Posterior vena cava (tissue), 2 donors: ENCODE measurements at places on chromosomes 6 and 20.
A peak's percentile ranks its signal among the peaks of the same experiment; 100 is the strongest.

- no peak for DNase-seq
Observed at GRCh38 chr6:134003542-134003951, 48.9 kb downstream of the SLC2A12 start.

DNA sequence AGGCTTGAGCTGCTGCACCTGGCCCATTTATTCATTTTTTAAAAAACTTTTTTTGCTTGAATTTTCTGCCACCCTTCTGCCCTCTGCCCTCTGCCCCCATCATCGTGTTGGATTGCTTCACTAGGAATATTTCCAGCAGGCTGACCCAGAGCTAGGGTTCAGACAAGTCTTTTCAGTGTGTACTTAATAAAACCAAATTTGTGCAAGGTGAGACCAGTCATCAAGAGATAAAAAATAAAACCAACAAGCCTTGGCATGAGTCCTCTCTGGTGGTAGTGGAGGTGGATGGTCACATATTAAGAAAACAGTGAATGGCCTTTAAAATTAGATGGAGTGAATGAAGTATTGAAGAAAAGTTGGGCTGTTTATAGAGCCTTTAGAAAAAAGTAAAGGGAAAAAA, 239.6 kb downstream of the CDKAL1 start:
- no peak for DNase-seq

DNA sequence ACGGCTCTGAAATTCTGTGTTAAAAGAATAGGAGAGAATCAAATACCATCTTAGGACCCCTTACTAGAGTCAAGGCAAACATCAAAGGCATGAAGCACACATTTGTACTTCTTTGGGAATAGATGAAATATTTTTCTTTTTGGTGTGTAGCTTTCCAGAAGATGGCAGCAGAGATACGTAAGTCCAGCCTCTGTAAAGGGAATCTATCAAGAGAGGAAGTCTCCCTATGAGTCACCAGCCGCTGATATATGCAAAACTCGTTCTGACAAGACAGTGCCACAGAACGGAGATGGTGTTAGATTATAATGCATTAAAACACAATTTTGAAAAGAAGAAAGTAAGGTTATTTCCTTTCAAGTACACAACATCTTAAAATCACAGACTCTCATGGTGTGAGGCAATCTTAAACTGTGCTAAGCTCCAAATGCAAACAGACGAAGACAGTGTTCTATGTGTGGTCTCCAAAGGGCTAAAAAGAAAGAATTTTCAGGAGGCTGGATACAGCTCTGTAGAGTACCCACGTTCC, 120.0 kb upstream of the AGPAT4 start:
- no peak for DNase-seq

DNA sequence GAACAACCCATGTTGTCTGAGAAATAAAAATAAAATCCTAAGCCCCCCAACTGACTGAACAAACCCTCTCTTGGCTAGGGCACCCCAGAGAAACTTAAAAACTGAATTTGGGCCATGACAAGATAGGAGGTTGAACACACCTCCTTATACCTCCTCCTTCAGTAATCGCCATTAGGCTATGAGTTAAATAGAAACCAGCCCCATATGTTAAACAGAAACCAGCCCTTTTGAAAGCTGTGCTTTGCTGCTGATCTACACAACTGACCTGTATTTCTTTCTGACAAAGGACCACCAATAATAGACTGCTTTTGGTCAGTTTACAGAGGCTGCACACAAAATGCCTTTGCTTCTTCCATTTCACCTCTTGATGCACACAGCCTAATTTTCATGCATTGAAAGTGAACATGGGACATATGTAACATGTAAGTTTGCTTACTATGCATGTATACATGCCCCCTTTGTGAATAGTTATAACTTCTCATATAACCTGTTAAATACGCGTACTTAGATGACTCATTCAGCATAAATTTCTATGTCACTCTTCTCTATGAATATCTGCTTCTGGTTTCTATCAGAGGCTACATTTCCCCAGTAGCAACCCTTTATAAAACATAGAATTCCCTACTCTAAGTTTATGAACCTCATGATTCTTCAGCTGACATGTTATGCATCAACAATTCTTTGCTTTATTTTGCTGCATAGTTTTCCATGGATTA, 462.9 kb downstream of the COL12A1 start:
- no peak for DNase-seq

GRCh38 chr20:24951536-24952083, 2.5 kb downstream of the CST7 start:
- peak; percentile 53 for DNase-seq

GRCh38 chr20:19288636-19289035, 76.2 kb downstream of the SLC24A3 start:
- DNase-seq = no peak

DNA sequence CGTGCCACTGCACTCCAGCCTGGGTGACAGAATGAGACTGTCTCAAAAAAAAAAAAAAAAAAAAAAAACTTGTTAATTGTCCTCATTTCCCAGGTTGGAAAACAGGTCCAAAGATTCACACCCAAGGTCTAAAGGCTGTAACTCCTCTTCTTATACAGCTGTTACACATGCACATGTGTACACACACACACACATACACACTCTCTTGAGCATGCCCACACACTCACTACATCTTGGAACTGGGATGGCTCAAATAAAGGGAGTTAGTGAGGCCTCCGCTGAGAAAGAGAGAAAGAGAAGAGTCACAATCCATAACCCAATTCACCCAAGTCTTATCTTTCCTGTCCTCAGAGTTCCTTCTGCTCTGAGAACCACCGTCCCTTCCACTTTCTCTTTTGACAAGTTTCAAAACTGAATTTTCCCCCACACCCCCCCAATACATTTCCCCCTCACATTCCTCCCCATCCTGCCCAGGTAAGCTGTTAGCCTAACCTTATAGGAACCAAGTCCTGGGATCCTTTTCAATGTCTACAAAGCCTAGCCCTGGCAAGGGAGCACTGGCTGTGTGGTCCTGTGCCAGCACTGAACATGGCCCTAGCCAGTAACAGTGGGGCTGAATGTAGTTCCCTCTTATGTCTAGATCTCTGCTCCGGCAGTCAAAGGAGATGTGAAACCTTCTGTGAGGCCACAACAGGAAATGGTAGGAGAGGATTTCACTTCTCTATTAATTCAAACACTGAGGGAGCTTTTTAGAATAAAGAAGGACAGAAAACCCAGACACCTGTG, 3.2 kb upstream of the HLA-DMB start:
- DNase-seq = no peak

DNA sequence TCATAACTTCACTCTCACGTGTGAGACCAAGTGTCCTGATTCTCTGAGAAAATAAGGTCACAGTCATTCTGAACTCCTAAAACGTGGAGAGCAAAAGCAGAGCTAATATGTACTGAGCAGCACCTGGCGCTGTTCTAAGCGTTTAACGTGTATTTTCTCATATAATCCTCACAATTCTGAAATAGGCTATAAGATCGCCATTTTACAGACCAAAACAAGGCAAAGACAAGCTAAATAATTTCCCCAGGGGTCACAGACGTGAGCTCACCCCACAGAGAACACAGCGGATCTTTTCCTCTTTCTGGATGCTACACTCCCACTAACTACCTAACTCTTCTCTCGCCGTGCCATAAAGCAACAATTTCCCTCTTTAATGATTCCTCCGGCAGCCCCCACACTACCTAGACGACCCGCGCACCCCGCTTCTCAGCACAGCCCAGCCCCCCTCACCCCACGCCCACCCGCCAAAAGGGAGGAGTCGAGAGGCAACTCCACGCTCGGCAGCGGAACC, 636 bp downstream of the SUPT3H start:
- DNase-seq = no peak

DNA sequence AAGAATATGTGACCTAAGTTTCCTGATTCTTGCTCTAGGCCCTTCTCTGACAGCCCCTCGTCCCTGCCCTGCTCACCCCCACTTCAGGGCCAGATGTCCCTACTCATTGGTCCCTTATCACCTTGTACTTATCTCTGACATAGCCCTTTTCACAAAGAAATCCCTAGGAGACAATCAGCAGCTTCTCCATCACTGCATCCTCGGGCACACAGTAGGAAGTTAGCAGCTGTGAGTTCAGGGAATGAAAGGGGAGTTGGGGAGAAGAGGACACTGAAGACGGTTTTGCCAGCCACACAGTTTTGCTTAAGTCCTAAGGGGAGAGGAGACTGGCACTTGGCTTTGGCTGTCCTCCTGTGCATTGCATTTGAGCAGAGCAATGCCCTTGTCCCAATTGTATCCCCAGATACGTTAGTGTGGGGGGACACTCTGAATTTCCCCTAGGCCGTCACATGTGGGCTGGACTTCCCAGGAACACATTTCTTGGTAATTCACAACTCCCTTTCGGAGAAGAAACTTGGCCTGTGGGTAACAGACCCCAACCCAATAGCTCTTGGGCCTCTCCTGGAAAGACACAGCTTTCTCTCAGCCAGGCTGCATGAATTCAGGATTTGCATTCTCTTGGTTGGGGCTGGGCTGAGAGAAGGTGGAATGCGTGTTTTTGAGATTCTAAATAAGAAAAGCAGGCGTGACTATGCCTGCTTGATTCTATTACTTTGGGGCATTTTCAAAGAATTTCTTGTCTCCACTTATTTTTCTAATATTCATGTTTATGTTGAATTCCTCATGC, 177.6 kb downstream of the UST start:
- DNase-seq = no peak

DNA sequence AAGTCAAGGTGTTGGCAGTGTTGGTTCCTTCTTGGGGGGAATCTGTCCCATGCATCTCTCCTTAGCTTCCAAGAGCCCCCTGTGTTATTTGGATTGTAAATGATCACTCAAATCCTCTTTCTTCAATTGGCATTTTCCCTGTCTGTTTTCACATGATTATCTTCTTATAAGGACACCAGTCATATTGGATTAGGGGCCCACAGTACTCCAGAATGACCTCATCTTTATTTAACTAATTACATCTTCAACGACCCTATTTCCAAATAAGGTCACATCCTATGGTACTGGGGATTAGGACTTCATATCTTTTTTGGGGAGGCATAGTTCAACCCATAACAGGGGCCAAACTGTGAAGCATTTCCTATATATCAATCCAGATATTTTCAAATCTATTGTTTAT, 57.3 kb downstream of the PTPRA start:
- DNase-seq = no peak

DNA sequence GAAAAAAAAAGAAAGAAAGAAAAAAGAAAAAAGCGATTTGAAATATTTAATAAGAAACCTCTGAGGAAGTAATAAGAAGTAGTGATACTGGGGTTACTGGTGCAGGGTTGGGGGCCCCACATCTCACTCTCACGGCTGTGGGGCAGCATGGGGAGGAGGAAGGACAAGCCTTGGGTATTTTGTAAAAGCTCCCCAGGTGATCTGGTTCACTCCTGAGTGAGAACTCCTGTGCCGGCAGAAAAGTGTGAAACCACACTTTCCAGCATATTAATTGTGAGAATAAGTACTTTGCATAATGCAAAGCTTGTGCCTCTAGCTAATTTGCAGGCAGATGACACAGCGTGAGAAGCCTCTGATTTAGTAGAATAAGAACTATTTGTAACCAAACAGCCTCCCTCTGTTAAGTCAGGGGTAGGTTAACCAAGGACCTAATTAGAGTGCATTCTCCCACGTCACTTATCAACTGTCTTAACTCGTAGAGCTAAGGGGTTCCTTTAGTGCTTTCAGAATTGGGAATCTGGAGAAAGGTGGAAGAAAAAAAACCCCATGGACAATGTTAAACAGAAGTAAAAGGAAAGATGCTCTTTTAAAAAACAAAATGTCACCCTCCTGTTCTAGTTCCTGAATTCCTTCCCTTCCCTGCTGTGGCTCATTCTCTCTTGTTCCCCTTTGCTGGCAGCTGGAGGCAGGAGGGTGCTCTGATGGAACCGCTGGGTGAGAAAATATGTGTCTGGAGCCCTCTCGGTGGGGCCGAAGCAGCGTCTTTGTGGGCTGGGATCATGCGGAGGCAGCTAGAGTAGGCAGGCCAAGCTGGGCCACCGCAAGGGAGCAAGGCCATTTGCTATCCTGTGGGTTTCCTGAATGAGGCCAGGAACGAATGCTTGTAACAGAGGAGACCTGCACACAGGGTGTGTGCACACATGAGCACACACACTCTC, 108.7 kb downstream of the FYN start:
- DNase-seq = no peak

DNA sequence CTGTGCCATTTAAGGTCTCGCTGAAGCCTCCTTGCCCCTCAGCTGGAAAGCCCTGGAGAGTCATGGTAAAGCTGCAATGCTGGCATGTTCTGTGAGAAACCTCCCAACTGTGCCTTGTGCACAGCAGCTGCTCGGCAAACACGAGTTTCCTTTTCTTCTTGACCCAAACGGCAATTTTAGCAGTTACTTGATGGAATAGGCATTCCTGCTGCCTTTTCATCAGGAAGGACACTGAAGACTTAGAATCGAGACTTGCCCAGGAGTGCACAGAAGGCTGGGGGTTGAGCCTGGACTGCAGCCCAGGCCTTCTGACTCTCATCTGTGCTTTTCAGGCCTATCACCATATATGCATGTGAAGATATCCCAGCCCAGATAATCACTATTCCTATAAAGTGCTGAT, 28.7 kb upstream of the CLDN20 start:
- no peak for DNase-seq

- no peak for DNase-seq
Observed at GRCh38 chr6:136086686-136087085, 163.4 kb downstream of the MTFR2 start.

GRCh38 chr6:164419099-164419498, 890.3 kb downstream of the C6orf118 start:
- DNase-seq = no peak

DNA sequence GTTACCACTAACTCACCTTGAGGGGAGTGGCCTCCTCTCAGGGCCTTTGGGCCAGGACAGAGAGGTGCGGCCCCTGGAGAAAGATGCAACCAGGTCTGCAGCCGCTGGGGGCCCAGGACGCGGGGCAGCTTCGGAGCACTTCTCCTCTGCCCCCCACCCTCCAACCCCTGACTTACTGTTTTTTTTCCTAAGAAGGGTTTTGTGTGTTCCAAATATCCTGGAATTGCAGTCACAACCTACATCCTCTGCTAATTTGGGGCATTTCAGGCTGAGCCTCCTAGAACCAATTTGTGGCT, 1.7 kb downstream of the LINC00237 start:
- no peak for DNase-seq

DNA sequence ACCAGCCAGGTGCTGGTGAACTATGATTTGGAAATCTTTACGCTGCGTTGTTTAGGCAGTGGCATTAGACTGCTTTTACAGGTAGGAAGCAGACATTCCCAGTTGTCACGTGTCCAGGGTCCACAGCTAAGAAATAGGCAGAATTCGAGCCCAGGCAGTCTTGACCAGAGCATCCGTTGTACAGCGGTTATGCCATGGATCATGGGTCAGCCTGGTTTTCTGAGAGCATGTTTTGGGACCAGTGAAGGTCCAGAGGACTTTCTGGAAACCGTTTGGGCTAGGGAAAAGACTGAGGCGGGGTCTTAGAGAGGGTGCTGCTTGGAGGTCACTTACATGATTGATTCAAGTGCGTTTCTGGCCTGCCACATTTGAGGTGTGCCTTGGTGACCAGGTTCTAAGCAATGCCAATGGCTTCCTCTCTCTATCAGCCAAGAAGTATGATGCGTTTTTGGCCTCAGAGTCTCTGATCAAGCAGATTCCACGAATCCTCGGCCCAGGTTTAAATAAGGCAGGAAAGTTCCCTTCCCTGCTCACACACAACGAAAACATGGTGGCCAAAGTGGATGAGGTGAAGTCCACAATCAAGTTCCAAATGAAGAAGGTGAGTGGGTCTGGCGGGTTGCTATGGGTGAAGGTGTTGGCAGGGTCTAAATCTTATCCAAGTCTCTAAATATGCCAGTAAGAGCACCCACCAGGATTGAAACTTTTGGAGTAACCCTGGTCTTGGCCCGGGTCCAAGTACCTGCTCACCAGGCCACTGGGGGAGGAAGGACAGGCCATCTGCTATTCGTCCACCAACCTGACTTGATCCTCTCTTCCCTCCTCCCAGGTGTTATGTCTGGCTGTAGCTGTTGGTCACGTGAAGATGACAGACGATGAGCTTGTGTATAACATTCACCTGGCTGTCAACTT, 1.8 kb downstream of the RPL10A start:
- DNase-seq = no peak
